Mucosa of gallbladder (tissue), 1 donor: ENCODE measurements at places on chromosomes 12 and 14. TPM values are rescaled to one million over a fixed set of nuclear protein-coding genes. Genes with fewer than 3 reads are reported as not detected.
A peak's percentile ranks its signal among the peaks of the same experiment; 100 is the strongest.

DNA sequence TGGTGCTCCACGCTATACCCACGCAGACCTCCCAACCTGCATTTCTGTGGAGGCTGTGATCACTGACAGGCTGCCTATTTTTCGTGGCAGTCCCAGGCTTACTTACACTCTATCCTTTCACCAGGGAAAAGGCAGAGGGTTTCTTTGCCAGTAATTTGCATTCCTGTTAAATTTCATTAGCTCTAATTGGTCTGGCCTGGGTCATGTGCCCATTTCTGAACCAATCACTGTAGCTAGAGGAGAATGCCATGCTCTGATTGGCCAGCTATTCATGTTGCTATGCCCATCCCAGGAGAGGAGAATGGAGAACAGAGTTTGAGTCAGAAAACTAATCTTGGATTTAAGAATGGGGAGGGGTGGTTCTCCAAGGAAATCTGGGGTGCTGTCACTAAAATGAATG lies 43.2 kb upstream of the TUNAR start:
- no peak for DNase-seq

GRCh38 chr12:129530984-129531383 lies 372.8 kb downstream of the TMEM132D start:
- peak; percentile 80 for DNase-seq

DNA sequence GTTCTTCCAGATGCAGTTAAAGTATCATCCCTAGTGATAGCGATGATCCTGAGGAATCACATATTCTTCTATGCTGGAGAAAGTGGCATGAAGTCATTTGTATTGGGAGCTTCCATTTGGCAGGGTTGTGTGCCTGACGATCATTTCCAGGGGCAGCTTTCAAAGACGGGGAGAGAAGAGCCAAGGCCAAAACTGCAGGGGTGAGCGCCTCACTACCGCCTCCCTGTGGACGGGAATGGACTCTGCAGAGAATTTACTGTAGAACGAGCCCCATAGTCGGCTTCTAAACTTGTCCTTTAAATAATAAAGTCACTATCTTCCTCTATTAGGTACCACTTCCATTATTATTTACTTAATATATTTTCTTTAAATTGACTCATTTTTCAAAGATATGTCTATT lies 555.9 kb upstream of the TMEM132C start:
- no peak for DNase-seq

OR6C6 gene
- not detected for total RNA-seq
